ENCODE measurements at places on chromosomes 5 and 9.

- DNase-seq, result peak; percentile 65
Measured at GRCh38 chr9:131500939-131501541, 1.7 kb upstream of the POMT1 start.

DNA sequence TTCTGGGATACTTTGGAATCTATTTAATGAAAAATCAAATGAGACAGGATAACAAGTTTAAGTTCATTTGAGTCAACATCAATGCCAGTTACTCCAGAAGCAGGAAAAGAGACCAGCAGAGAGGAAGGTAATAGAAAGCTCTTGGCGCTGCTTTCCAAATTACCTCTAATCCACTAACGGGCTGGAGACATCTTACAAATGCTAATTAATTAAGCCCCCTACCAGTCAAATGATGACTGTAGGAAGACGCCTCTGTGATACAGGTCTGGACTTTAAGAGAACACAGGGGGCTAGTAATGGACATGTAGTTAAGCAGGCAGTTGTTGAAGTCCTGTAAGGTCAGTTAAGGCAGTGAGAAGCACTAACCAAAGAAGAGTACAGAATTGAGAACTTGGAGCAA is 65.3 kb upstream of the HTR4 start:
- DNase-seq, result no peak

- no peak for DNase-seq
Measured at GRCh38 chr5:173530547-173530946, 85.9 kb downstream of the BOD1 start.

DNA sequence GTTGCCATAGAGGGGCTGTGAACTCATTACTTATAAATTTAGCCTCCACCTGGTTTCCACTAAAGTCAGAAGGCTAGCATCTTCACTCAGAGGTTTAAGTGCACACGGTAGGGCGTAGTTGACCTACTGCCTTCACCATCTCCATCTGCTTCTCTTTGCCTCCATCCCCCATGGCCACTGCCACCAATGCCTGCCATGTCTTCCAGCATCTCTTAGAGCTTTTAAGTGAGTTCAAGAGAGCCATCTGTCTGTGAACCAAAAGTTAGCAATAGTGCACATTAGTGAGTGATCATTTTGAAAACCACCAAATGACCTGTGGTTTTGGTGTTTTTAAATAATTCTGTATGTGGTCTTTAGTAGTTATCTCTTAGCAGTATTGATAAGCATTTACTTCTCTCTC is 102.0 kb downstream of the DMRTA1 start:
- no peak for DNase-seq

DNA sequence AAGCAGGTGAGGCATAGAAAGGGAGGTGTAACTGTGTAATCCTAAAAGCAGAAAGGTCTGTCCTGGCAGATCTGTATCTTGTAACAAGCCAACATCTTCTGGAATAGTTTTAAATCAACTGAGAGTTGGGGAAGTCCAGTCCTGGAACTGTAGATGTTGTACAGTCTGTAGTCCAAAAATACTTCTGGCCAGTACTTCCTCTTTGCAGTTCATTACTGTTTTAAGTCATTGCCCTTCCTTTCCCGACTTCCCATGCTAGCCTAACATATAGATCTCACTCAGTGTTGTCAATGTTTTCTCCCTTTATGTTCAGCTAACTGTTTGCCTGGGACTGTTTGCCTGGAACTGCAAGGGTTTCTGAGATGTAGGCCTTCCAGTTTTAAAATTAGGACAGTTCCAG is 168.5 kb upstream of the ISL1 start:
- no peak for DNase-seq

DNA sequence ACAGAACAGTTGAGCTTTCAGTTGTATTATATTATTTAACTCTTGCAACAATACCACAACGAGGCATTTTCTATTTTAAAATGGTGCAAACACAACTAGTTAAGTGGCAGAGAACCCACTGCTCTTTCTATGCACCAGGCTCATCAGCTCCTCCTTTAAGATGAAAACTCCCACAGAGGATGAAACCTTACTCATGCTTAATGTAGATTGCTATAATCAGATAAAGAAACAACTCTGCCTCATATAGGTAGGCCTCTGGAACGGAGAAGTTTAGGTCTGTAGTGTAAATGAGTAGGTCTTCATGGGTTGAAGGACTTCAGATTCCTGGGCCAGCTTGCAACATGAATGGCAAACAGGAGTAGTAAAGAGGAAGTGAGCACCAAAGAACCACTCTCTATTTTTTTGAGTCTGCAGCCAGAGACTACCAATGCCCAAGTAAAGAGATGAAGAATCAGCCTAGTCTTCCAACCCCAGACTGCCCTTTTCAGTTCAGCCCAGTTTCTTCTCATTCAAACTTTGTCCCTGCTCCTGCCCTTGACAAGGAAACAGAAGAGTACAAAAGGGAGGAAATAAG is 33.9 kb downstream of the HACD4 start:
- no peak for DNase-seq

GRCh38 chr9:73474625-73475024 is 323.0 kb downstream of the ANXA1 start:
- DNase-seq, result no peak

DNA sequence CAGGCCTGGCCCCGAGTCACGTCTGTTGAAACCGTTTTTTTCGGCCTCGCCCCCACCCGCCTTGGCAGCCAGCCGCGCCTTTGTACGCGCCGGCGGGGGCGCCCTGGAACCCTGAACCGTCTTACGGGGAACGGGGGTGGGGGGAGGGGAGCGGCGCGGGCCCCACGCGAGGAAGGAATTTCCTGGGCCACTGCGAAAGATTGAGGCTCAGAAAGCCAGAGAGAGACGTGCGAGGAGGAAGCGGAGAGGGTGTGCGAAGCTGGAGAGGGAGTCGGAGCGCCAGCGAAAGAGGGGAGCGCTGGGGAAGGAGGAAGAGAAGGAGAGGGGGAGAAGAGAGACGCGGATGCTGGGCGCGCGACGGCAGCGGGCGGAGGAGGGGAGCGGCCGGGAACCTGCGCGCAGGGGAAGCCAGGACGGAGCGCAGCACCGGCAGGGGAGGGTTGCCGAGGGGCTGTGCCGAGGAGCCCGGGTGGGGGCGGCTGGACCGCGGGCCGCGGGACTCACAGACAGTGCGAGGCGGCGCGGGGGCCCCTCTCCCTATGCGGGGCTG is 4.6 kb upstream of the PRDM12 start:
- no peak for DNase-seq

GRCh38 chr9:107685901-107686300 is 196.3 kb upstream of the KLF4 start:
- DNase-seq, result no peak

DNA sequence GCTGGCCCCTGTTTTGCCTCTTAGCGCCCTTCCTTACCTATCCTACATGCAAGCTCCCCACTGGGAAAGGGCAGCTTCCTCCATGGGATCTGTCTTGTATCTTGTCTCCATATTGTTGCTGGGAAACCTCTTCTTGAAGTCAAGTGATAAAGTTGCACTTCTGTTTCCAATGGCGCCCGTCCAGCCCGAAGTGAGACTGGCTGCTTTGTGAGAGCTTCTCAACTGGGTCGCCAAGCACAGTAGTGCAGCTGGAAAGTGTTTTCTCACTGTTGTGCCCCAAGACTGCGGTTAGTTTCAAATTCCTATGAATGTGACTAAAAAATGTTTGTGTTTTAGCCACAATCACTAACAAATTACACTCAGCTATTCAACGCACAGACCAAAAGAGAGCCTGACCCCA is 506.6 kb upstream of the MPDZ start:
- no peak for DNase-seq

DNA sequence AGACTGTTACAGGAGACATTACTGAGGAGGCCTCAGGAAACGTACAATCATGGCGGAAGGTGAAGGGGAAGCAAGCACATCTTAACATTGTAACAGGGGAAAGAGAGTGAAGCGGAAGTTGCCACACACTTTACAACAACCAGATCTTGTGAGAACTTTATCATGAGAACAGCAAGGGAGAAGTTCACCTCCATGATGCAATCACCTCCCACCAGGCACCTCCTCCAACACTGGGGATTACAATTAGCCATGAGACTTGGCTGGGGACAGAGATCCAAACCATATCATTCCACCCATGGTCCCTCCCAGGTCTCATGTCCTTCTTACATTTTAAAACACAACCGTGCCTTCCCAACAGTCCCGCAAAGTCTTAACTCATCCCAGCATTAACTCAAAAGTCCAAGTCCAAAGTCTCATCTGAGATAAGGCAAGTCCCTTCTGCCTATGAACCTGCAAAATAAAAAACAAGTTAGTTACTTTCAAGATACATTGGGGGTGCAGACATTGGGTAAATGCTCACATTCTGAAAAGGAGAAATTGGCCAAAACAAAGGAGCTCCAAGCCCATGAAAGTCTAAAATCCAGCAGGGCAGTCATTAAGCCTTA is 138.3 kb downstream of the TMEM161B start:
- DNase-seq, result no peak

- DNase-seq, result no peak
Measured at GRCh38 chr5:10577371-10578292, 13.8 kb downstream of the ANKRD33B start.

- no peak for DNase-seq
Measured at GRCh38 chr5:2752059-2752820, 763 bp upstream of the IRX2 start.

GRCh38 chr5:134437847-134438581 is 26.3 kb upstream of the CDKN2AIPNL start:
- no peak for DNase-seq

GRCh38 chr5:42751044-42751443 is 5.6 kb upstream of the CCDC152 start:
- no peak for DNase-seq

- DNase-seq, result no peak
Measured at GRCh38 chr5:51977014-51977413, 593.8 kb downstream of the ISL1 start.

- DNase-seq, result no peak
Measured at GRCh38 chr5:54629115-54629514, 111.6 kb downstream of the SNX18 start.

DNA sequence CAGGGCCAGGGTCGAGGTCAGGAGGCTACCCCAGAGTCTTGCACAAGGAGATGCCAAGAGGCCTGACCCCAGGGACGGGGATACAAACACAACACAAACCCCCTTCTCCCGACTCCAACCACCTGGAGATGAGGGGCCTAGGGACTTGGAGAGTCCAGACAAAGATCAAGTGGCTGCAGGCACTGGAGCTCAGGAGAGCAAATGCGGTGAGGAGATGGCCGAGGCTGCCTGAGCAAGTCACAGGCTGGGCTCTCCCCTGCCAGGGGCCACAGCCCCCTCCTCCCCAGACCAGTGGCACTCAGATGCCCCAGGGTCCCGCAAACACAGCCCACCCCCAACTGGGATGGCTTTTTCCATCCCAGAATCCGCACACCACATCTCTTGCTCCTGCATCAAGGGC is 15.8 kb downstream of the SH3GLB2 start:
- no peak for DNase-seq

DNA sequence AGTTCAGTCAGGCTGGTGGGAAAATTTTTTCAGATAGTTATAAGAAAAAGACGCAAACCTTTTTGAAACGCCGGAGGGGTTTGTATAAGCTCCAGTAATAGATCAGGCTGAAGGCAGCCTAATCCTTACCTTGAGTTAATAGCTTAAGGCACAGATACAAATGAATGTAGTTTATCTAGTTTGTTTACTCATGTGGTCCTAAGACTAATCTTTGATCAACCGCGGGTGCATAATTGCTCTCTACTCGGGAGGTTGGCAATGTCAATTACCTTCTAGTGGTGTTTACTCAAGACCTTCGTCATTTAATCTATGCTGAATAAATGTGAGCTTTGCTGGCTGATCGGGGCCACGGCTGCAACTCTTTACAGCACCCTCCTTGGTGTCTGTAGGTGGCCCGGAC is 665 bp upstream of the INSL4 start:
- DNase-seq, result no peak

Measured in CD8-positive, alpha-beta T cell (primary cell).